ENCODE measurements at places on chromosomes 13 and 19. TPM values are rescaled to one million over a fixed set of nuclear protein-coding genes. Genes with fewer than 3 reads are reported as not detected.

Gene C19orf85
- not detected for total RNA-seq

Gene LRRC8E
- total RNA-seq, result 8.2 TPM

Gene KLK10
- 104 TPM for total RNA-seq

DNA sequence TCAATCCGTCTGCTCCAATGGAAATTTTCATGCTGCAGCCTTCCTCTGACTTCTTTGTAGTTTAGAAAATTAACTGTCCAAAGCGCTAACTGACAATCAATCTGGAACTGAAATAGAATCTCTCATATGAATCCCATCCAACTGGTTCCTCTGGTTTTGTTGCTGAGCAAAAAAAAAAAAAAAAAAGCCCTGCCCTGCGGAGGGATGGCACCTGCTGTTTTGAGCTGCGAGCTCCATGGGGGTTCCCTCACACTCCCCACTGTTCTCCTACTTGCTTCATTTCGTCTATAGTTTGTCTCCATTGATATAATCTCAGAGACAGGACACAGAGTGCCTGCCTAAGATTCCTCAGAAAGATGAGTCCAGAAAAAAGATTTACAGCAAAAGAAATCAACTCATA lies 33.4 kb downstream of the FAAP24 start:
- DNase-seq, result no peak

- DNase-seq, result no peak
Observed at GRCh38 chr13:27065582-27065981, 106.0 kb downstream of the USP12 start.

- peak; percentile 42 for DNase-seq
Observed at GRCh38 chr13:30895773-30896172, 10.3 kb upstream of the MEDAG start.

DNA sequence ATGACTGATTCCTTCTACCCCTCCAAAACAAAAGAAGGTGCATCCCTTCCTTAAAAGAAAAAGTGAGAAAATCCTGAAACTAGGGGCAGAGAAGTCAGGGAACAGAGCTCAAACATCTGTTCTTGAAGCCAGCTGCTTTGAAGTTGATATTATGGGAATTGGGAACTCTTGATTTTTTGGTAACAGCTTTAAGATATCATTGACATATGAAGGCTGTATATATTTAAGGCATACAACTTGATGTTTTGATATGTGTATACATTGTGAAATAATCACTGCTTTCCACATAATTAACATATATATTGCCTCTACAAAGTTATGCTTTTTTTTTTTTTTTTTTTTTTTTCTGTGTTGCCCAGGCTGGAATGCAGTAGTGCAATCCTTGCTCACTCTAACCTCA lies 117.1 kb downstream of the AKAP11 start:
- no peak for DNase-seq

DNA sequence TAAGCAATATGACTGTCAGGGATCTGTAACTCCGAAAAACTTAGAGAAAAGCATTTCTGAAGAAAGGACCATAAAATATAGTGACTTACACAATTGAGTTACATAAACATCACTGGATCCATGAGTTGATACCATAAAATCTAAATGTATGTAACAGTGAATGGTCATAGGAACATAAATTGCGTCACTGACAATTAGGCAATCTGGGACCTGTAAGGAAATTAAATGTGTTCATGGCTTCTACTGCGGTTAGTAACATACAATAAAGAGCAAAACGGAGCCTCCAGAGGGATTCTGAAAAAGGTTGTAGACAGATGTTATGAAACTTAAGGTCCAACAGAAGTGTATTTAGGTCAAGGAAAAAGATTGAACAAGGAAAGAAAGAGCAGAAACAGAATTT lies 27.1 kb downstream of the POU4F1 start:
- no peak for DNase-seq
